ENCODE measurements at places on chromosomes 6 and 20.

DNA sequence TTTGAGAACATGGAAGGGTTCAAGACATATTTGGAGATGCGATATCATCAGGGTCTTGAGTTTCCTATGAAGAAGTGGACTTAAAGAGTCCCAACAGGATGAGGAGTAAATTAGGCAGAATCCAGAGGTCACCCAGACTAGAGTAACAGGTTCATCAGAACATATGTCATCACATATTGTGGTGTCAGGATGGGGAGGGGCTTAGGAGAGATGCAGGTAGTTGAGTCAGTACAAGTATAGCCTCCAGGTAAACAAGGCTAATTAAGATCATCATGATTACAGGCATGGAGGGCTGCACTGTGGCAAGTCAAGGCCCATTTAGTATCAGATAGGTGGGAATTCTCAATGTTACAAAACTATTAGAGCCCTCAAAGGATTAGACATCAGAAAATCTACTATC lies 90.1 kb upstream of the PAK5 start:
- DNase-seq, result no peak

- DNase-seq, result no peak
These were observed 314.9 kb downstream of the ALDH8A1 start for GRCh38 chr6:134634966-134635365.

DNA sequence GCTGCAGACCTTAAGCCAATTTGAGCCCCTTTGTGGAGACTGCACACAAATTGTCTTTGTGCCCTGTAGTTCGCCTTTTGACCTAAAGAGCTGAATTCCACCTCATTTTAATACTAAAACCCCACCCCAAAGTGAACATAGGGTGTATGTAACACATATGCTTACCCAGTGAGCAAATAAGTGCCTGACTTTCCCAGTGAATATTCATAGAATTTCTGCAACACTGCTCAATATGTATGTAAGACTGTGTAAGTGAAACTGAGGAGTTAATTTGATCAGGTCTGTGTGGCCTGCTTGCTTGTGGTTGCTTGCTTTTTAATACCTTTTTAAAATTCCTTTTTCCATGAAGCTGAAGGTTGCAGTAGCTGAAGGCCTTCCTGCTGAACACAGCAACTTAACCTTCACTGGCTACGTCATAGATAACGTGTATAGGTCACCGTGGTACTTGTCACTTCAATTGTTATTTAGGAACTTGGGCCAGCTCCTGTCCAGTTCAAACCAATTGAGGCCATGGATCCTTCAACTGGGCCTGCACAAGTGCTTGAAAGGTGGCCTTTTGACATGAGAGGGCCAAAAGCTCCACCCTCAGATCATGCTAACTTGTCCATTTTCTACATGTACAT lies 131.7 kb upstream of the BTBD3 start:
- DNase-seq, result no peak

GRCh38 chr6:52373151-52373690 lies 11.3 kb downstream of the PAQR8 start:
- DNase-seq, result no peak

DNA sequence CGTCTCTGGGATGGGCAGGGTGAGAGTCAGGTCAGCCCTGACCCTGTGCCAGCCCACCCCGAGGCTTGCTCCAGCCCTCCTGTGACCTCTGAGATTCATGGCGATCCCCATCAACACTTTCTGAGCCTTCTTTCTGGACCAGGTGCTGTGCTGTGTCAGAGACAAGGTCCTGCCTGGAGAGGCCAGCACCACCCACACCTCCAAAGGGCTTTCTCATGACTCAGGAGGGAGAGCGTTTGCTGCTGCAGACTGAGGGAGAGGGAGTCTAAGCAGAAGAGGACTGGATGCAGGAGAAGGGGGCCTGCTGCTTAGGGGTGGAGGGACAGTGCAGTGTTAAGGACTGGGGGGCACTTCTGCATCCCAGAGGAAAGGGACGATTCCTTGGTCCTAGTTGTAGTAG lies 193.5 kb downstream of the LRFN2 start:
- no peak for DNase-seq

DNA sequence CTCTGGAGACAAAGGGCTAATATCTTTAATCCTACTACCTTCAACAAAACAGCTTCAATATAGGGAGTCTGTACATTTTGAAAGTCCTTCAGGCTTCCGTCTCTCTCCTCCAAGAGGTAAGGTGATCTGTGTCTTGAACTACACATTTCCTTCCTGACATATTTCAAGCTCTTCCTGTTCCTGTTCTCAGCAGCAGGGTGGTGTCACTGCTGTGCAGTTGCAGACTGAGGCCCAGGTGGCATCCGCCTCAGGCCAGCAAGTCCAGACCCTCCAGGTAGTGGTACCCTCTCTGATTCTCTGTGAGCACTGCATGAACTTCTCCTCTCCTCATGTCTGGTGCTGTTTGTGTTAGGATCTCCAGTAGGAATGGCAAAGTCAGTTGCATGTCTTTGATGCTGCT lies 7.8 kb downstream of the NFYA start:
- no peak for DNase-seq

GRCh38 chr6:134706153-134706552 lies 243.7 kb downstream of the ALDH8A1 start:
- DNase-seq, result no peak

DNA sequence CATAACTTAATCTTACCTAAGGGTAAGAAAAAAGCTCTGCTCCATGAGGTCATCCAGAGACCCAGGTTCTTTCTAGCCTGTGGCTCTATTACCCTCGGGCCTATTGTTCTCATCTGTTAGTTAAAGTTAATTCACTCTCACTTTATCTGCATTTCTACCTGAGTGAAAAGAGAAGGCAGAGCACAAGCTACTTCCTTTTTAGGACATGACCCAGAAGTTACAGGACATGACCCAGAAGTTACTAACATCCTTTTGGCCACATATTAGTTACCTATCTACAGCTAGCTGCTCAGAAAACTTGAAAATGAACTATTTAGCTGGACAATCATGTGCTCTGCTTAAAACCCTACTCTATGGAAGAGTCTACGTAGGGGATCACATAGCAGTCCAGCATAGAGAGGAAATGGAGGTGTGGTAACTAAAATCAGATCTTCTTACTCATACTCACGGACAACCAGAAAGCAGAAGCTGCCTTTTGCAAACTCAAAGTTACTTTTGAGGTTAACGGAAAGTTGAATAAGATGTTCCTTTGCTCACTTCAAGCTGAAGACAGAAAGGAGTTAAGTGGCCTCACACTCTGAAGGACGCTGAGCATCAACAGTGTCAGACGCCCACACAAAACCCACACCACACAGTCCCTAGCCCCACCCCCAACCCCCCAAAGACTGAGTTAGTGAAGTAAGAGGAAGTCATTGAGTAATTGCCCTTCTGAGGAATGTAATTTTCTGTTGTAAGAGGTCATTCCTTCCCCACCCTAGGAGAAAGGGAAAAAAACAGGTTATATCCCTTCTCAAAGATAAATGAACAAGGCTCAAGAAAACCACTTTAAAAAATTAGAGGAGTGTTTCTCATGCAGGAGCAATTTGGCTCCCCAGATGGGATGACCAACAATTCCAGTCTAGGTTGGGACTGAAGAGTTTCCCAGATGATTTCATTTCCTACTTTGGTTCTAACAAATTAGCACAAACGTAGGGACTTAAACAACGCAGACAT lies 45.9 kb upstream of the TAB2 start:
- peak; percentile 14 for DNase-seq

DNA sequence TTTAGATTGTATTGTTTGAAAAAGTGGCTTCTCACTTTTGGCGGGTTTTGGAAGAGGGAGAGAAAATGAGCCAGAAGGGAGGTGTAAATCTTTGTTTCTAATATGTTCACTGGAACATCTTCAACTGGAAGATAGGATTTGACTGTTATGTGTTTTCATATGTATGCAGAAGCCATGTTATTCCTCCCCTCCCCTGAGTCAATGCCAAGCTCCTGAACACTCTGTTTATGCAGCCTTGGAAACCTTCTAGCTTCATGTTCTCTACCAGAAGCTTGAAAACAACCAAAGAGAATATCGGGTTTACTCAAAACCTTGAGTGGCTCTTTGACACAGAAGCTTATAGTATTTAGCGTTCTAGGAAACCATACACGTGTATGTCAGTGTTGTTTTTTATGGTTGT lies 279.1 kb downstream of the PRL start:
- no peak for DNase-seq

GRCh38 chr6:36743538-36744303 lies 46.1 kb downstream of the RAB44 start:
- no peak for DNase-seq

DNA sequence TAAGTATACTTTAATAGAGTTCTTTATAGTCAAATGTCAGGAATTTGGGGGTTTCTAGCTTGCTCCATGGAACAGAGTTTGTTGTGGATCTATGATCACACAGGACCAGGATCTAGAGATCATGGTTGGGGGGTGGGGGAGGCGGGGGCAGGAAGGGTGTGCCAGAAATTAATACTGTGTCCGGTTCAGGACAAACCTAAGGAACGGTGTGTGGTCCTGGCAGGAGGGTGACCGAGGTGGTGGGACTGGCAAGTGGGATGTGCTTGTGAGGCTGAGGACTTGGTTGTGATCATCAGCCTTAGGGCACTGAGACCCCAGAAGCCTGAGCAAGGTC lies 27.9 kb downstream of the GSTA3 start:
- DNase-seq, result no peak

- no peak for DNase-seq
These were observed 47.6 kb upstream of the SIM1 start for GRCh38 chr6:100512203-100512862.

DNA sequence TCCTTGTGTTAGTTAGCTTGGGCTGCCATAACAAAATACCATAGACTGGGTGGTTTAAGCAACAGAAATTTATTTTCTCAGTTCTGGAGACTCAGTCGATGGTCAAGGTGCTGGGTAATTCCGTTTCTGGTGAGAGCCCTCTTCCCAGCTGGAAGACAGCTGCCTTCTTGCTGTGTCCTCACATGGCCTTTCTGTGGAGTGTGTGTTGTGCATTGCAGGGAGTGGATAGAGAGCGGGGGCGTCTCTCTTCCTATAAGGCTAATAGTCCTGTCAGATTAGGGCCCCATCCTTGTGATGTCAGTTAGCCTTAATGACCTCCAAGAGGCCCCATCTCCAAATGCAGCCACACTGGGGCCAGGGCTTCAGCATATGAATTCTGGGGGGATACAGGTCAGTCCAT lies 19.2 kb downstream of the CHMP4B start:
- no peak for DNase-seq

- DNase-seq, result peak; percentile 45
These were observed 18.7 kb downstream of the SERPINB6 start for GRCh38 chr6:2952557-2953095.

GRCh38 chr6:170049641-170050561 lies 241.0 kb downstream of the DLL1 start:
- DNase-seq, result no peak

GRCh38 chr6:2410656-2411380 lies 165.4 kb upstream of the GMDS start:
- DNase-seq, result no peak

DNA sequence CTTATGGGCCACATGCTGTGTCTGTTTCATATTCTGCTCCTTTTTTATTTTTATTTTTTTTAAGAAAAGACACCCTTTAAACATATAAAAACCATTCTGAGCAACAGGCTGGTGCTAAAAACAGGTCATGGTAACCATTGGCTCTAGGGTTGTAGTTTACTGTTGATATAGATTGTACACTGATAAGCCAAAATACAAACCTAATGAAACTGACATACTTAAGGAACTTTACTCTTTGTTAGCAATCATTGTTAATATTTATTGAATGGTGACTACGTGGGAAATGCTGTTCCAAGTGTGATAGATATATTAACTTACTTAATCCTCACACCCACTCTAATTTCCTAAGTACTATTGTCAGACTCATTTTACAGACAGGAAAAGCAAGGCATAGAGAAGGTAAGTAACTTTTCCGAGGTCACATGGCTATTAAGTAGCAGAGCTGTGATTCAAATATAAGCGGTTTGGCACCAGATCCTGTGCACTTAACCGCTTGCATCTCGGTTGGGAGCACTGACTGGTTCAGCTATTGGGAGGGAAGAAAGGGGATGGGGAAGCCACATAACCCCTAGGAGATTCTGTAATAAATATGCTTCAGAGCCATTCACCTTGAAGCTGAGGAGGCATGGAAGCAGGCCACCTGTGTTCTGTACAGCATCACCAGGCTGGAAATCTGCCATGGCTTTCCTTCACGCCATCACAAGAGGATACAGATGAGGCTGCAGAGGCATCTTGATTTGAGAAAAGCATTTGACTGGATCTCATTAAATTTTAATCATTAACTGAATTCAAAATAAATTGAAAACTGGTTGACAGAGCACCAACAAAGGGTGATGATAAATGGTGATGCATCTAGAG lies 4.9 kb downstream of the TRAF3IP2 start:
- DNase-seq, result no peak

DNA sequence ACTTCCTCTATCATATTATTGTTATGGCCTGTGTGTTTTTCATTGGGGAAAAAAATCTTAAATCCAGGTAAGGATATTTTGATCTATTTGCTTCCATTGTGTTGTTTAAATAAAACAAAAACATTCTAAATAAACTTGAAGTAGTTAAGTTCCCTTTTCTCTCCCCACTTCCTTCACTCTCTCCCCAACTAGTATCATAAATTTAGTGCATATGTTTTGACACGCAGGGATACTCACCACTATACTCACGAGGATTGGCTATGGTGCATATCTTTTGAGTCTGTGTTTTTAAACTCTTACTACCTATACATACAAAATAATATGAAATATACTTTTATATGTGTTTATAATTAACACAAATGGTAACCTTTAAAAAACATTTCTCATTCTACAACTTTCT lies 5.2 kb downstream of the TTLL9 start:
- no peak for DNase-seq

DNA sequence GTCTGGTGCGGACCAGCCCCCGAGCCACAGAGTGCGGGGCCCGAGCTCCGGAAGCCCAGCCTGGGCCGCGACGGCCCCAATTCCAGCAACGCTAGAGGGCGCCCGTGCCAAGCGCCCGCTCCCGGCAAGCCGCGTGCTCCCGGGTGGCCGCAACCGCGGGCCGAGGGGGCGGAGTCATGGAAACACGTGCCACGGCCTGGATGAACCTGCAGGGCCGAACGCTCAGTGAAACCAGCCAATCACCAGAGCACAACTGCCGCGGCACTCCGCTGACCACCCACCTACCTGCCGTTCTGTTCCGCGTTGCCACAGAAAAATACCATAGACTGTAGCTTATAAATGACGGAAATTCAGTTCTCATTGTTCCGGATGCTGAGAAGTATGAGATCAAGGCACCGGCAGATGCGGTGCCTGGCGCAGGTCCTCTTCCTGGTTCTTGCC lies 85.7 kb upstream of the FOXC1 start:
- peak; percentile 53 for DNase-seq

DNA sequence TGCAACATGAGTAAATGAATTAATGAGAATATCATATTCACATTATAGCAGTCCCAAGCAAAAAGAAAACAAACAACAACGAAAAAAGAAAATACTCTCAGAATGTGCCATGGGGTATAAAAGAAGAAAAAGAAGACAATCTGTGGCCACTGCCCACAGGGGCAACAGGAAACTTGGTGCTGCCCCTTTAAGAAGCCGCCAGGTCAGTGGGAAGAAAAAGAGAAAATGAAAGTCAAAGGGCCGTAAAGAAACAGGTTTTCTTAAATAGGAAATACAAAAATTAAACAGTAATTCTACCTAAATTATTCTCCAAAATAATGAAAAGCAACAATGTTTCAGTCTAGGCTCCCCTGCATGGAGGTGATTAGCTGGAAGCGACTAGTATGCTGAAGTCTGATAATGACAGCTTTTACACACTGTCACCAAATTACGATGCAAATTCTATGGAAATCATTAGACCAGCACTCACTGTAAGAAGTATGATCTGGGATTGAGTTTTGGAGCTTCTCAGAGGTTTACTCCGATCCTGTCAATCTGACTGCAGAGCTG lies 23.6 kb downstream of the GMDS start:
- no peak for DNase-seq
